ENCODE measurements at places on chromosomes 3 and 15.

- no peak for DNase-seq
Measured at GRCh38 chr3:184556582-184557347, 4.8 kb upstream of the EPHB3 start.

GRCh38 chr3:124760601-124761000 is 30.3 kb downstream of the UMPS start:
- DNase-seq = peak; percentile 66

DNA sequence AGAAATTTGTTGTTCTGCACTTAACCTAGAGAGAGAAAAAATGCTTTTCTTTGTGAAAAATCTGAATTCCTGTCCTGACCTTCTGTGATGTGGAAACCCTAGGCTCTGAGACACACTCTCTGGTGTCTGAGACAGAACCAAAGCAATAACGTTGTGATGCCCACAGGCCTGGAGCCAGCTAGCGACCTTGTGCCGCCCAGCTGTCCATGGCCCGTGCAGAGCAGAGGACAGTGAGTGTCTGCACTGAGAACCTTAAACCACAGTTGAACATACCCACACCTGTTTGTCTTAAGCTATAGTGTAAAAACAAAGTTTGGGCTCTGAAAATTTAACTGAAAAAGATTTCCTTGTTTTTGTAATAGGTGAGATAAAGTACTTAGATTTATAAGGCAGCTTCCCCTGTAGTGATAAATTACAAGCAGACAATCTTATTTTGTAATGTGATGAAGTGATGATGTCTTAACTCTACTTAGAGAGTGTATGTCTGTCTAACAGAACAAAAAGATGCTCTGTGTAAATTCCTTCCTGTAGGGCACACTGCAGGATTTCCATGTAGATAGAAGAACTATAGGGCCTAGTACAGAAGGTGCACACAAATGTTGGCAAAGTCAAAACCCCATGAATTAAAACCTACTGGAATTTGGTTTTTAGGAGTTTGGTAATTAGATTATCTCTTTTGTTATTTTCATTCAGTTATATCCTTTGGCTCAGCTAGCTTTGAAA is 62.7 kb downstream of the SNRK start:
- DNase-seq = no peak

DNA sequence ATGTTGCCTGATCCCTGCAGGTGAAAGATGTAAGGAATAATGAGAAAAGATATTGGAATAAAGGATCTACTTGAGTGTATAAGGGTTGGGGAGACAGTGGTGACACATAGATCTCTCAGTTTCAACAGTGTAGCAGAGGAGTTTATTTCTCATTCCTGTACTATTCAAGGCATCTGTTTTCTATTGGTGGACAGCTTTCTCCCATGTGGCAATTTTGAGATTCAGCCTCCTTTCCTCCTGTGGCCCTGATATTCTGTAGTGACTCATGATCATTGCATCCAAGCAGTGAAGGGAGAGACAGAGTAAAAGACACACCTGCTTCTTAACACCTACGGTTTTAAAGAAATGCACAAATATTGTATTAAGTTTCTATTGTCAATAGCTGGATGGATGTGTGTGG is 327.6 kb downstream of the GRM7 start:
- no peak for DNase-seq

DNA sequence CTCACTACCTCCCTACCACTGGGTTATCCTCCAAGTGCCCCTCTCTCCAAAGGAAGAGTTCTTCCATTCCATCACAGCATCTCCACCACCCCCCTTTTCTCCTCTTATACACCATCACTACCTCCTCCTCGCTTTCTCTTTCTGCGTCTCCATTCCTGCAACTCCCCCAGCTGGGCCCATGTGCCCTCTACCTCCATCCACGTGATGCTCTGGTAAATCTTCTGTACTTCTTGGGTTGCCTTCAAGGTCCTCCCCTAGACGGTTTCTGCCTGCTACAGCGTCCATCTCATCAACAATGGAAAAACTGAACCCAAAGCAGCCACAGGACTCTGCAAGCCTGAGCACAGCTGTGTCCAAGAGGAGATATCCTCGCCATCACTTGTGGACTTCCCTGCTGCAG is 129.5 kb upstream of the SLCO3A1 start:
- no peak for DNase-seq

DNA sequence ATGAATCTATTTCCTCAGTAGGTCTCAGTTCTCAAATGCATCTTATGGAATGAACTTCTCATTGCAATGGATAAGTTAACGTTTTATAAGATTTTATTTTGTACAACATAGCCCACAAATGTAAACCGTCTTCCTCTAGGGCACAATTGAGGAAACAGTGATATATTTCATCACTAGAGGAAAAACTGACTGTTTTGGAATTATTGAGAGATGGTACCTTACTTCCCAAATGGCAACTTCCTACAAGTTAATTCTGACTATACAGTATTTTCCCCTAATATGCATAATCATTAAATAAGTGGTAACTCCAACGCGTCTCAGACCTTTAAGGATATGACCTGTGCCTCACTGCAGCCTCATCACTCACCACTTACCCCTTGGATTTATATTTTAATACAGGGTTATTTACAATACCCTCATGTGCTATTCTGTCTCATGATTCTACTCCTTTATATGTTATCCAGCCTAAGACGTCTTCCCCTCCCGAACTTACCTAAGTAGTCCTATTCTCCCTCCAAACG is 13.3 kb downstream of the GABPB1 start:
- DNase-seq = no peak

DNA sequence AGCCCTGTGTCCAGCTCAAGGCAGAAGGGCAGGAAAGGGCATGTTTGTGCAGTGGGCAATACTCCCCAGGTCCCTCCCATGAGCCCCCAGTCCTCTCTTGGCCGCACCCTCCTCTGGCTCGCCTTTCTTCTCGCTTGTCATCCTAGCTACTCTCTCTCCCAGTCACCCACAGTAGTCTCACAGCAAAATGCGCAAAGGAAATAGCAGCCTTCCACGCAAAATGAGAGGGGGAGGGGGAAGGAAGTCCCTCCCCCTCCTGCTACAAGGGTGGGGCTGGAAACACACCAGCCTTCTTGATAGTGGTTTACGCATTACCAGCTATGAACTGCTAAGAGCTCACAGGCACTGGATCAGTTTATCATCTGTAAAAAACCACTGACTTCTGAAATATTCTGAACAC is 83.8 kb downstream of the GADL1 start:
- no peak for DNase-seq

DNA sequence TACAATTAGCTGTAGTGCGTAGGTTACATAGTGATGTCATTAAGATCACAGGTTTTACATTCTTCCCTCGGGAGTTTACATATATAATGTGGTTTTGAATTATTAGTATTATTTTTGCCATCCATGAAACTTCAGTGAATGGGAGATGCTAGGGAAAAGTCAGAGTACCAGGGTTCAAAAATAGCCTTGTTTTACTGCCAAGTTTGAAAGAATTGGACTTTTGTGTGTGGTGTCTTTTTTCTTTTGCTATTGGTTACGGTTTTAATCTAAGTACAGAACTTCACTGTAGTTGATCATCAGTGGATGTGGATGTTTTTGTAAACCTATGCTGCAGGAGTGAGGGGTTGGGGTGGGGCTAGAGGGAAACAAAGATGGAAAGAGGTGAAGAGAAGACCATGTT is 20.7 kb downstream of the SLC25A26 start:
- no peak for DNase-seq

GRCh38 chr3:132629928-132630327 is 29.7 kb downstream of the ACAD11 start:
- DNase-seq = peak; percentile 85

- no peak for DNase-seq
Measured at GRCh38 chr3:39103791-39104552, 3.5 kb downstream of the GORASP1 start.

- no peak for DNase-seq
Measured at GRCh38 chr3:70527026-70527425, 214.6 kb upstream of the MDFIC2 start.

DNA sequence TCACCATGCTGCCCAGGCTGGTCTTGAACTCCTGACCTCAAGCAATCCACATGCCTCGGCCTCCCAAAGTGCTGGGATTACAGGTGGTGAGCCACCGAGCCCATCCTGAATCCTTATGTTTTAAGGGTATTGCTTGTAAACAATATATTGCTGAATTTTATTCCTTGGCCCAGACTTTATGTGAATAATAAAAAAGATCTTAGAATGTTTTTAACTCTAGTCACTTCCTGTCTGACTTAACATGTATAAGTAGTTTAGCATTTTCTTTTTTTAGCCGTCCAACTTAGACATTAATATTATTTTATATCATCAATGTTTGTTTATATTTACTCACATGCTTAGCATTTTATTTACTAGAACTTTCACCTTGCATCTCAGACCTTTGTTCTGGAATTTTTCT is 9.2 kb upstream of the EIF2B5 start:
- DNase-seq = peak; percentile 57

DNA sequence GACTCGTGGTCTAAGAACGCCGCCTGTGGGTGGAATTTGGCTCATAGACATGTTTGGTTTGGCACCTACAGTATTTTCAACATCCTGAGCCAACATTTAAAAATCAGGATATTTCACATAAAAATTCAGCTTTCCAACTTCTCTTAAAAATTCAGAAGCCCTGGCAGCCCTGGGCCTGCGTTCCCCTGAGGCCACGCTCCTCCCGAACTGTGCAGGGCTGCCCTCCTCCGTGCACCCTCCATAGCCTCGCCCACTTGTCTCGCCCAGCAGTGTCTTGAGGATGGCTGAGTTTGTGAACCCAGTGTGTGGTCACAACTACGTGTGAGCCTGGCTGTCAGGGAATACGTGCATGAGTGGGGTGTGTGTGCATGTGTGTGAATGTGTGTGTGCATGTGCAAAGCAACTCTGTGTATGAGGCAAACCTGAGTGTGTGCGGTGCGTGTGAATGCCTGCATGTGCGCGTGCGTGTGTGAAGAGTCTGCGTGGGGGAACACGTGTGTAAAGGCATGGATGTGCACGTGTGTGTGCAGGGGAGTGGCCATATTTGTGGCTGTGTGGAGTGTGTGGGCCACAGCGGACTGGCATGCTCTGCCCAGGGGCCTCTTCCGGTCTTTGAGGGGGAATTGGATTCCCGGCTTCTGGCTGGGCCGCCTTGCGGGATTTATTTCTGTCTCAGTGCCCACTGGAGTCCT is 30.9 kb downstream of the PTH1R start:
- peak; percentile 18 for DNase-seq

DNA sequence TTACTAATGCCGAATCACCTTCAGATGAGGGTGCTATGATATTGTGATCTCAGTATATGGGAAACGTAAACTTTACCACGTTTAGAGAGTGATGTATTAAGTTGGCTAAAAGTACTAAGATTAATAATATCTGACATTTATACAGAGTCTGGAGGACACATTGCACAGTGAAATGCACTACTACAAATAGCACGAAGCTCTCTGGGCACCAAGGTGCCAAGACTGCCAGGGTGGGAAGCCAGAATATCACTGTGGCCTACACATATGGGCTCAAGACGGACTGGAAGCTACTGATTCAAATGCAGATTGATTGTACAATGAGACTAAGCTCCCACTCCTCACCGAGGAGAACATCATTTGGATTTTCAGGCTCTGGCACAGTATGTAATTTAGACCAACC is 113.3 kb upstream of the LIPC start:
- no peak for DNase-seq

DNA sequence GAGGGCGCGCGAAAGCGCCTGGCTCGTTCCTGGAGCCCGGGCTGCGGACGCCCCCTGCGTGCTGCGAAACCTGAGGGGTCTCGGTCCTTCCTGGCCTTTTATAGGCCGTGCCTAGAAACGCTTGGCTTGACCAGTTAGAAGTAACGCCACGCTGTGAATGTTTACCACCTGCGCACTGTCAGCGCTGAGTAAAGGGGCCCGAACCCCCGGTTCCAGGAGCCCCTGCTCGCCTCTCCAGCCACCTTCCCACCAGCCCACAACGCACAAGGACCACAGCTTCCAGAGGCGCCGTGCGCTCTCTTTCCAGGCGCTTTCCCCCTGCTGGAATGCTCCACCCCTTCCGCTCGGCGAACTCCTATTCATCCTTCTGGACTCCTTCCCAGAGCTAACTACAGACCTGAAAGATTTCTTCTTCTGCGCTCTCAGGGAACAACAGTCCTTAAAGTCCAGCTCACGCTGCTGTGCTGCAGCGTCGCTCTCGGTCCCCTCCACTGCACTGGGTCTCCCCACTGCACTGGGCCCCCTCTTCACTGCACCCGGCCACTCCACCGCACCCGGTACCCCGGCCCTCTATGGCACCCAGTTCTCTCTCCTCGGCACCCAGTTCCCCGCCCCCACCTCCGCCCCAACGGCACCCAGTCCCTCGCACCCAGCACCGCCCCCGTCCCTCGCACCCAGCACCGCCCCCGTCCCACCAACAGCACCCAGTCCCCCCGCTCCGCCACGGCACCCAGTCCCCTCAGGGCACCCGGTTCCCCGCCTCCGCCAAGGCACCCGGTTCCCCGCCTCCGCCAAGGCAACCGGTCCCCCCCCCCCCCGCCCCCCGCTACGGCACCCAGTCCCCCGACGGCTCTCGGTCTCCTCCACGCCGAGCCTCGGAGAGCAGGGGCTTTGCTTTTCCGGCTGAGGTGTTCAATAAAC is 69.8 kb downstream of the SQOR start:
- DNase-seq = peak; percentile 46

- no peak for DNase-seq
Measured at GRCh38 chr15:41878355-41878699, 15.5 kb downstream of the SPTBN5 start.

DNA sequence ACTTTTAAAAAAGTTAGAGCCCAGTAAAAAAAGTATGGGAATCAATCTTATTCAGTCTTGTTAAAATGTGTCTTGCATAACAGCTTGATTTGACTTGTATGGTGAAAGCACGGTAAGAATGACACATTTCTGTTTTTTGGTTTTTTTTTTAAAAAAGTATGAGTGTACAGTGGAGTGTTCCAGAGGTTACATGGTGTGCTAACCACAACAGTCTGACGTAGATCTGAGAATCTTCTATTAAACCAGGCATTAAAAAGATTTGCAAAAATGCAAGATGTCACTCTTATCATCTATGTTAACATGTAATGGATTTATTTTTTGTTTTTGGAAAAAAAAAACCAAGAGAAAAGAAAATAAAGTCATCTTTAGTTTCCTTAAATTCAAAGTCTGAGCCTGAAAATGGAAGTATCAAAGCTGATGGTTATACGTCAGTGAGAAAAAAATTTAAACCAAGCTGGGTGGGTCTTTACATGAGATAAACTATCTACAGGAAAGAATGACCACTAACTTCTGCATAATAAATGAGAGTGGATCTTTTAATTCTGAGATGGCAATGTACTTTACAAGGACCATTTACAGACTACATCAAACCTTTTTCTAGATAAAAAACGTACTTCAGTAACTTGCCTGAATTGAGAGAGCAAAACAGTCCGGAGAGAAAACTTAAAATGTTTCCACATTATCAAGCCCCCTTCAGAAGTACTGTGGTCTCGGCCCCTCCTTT is 1.6 kb downstream of the GABPB1 start:
- DNase-seq = peak; percentile 92
